ENCODE measurements at places on chromosomes 2 and 18.
A peak's percentile ranks its signal among the peaks of the same experiment; 100 is the strongest.

DNA sequence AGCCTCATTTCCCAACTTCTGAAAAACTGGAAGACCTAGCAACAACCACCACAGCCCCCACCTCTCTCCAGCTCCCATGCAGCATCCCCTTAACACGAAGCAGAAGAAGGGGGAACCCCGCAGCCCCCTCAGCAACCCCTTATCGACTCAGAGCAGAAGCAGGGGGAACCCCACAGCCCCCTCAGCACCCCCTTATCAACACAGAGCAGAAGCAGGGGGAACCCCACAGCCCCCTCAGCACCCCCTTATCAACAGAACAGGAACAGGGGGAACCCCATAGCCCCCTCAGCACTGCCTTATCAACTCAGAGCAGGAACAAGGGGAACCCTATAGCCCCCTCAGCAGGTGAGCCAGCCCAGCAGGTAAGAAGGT is 6.7 kb downstream of the SLC66A2 start:
- no peak for DNase-seq

GRCh38 chr2:178550352-178550751 is 70.1 kb downstream of the PLEKHA3 start:
- no peak for DNase-seq

GRCh38 chr2:54258166-54258565 is 2.1 kb upstream of the TSPYL6 start:
- DNase-seq = no peak

GRCh38 chr2:217631115-217631514 is 371.7 kb downstream of the TNS1 start:
- no peak for DNase-seq

DNA sequence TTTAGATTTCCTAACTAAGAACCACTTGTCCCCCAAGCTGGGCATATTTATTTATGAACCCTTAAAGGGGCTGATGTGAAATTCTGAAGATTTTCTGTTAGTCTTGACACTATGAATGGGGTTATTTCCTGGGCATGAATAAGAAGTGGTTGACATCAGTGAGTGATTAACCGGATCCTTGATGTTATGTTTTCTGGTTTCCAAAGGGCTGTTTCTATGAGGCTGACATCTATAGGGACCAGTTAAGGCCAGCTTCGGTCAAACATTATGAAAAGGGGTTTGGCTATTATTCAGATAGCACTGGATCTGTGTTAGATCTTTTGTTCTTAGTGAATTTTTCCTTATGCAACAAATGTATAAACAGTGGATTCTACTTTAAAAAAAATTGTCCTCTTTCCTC is 443.7 kb upstream of the SPRED2 start:
- no peak for DNase-seq

DNA sequence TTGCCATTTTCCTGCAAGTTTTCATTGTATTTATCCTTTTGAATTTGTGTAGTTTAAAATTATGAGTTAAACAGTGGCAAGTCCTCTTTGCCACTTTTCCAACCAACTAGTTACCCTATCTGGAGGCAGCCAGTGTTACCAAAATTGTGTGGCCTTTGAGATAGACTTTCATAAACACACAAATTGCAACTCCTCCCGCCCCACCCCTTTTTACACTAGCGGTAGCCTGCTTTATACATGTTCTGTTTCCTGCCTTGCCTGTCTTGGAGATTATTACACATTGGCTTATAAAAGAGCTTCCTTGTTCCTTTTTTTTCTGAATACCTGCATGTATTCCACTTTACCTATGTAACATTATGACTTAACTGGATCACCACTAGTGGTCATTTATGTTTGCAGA is 56.5 kb downstream of the RPIA start:
- DNase-seq = no peak

GRCh38 chr18:9876867-9877654 is 8.7 kb upstream of the TXNDC2 start:
- peak; percentile 77 for DNase-seq

- DNase-seq = no peak
Observed at GRCh38 chr2:118496870-118497611, 350.4 kb downstream of the EN1 start.

DNA sequence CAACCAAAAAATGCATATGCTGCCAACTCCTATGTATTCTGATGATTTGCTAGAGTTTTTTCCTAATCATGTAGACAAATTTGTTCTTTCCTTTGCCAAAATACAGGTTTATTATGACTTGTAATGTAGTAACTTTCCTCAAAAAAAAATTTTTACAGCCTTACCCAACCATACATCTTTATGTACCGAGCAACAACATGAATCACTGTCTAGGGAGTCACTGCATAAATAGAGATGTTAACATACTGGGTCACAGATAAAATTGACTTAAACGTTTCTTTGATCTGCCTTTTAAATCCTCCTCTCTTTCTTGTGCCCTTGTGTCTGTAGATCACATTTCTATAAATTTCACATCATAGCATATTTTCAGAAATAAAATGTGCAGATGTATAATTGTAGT is 143.6 kb downstream of the MBD2 start:
- DNase-seq = no peak

DNA sequence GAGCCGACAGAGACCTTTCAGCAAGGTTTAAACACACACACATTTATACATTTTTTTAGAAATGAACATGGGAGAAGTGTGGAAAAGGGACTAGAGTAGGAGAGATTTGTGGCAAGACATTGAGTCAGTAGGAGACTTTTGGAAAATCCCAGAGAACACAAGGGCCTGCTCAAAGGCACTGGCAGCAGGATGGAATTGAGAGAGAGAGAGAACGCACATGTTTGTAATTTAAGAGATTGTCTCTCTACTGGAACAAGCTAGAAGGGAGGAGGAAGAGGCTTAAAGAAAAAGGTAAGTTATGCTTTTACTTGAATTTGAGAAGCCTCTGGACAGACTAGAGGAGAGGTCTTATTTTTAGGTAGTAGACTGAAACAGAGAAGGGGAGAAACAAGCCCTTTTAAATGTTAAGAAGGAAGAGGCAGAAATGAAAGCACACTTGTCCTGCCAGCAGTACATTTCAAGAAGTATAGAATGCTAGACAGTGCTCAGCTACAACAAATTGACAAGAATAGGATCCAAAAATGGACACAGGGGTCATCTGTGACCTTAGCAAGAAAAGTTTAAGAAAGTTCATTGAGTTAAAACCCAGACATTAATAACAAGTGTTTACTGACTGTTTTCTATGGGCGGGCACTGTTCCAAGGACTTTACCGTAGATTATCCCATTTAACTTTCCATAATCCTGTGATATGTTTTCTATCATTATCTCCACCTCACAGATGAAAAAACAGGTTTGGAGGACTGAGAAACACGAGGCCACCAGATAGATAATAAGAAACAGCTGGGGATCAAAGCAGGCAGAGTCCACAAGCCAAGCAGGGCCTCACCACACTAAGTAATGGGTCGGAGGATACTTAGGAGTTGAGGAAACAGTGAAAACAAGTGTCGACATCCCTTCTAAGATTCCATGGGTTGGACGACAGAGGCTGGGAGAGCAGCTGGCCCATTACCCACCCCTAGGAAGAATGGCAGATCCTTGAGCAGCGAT is 306.5 kb upstream of the NRP2 start:
- DNase-seq = no peak

GRCh38 chr2:174929786-174930185 is 75.4 kb downstream of the CHN1 start:
- DNase-seq = no peak

DNA sequence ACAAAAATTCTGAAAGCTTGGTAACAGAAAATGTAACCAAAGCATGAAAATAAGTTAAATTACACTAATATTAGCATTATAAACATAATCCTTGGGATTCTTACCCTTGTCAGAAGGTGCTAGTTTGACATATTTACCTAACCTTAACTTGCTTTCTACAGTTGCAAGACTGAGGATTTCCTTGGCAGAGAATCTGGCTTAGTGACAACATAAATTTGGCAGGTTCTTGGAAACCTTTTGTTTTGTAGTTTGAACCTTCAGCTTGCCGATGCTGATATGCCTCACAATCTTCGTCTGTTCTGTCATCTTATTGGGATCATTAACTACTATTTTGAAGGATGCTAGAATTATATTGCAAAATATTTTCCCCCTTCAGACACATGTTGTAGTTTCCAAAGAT is 3.4 kb downstream of the XIRP2 start:
- DNase-seq = no peak

DNA sequence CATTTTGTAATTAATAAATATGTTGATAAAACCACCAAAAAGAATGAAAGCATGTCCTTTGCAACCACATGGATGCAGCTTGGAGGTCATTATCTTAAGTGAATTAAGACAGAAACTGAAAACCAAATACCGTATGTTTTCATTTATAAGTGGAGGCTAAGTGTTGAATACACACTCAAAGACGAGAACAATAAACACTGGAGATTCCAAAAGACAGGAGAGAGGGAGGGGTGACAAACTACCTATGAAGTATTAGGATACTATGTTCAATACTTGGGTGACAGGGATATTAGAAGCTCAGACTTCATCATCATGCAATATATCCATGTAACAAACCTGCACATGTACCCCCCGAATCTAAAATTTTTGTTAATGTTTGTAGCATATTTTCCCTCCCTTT is 7.0 kb downstream of the ERLEC1 start:
- DNase-seq = no peak

DNA sequence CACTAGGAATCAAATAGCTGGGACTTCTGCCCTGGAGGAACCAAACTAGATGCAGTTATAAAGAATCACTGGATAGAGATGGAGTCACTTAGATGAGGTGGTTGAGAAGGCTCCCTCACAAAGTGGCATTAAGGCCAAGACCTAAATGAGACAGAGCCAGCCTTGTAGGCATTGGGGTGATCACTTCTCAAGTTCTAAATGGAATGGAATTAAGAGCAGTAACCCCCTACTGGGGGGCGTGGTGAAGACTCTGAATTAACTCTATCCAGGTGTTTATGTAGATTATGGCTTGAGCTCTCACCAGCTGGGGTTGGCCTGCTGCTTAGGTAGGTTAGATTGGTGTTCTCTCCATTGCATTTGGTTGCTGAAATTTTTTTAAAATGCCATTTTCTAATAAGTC is 71.3 kb downstream of the TTC27 start:
- no peak for DNase-seq

- DNase-seq = no peak
Observed at GRCh38 chr2:173968551-173968950, 3.4 kb upstream of the SP3 start.

DNA sequence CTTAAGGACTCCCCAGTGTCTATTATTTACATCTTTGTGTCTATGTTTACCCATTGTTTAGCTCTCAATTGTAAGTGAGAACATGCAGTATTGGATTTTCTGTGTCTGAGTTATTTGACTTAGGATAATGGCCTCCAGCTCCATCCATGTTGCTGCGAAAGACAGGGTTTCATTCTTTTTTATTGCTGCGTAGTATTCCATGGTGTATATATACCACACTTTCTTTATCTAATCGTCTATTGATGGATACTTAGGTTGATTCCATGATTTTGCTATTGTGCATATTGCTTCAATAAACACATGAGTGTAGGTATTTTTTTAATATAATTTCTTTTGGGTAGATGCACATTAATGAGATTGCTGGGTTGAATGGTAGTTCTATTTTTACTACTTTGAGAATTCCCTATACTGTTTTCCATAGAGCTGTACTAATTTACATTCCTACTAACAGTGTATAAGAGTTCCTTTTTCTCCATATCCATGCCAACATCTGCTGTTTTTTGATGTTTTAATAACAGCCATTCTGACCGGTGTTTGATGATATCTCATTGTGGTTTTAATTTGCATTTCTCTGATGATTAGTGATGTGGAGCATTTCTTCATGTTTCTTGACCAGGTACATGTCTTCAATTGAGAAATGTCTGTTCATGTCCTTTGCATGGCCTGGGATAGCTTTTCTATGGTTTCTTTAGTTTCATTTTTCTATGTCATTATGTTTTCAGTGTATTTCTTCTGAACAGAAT is 21.8 kb downstream of the MTCL1 start:
- no peak for DNase-seq

DNA sequence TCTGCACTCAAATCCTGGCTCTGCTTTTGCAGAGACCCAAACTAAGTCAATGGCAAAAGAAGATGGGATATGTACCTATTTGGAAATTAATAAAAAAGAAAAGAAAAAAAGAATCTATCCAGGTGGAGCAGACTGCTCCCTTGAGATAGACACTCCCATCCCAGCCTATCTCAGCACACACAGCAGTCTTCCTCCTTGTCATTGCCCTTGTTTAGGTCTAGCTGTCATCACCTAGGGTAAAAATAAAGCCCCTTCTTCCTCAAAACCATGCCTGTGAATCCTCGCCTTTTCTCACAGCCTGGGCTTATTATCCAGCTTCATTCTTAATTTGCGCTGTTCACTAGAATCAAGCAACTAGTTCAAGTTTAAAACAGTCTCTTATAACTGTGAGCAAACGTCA is 30.7 kb upstream of the ACSL3 start:
- no peak for DNase-seq

DNA sequence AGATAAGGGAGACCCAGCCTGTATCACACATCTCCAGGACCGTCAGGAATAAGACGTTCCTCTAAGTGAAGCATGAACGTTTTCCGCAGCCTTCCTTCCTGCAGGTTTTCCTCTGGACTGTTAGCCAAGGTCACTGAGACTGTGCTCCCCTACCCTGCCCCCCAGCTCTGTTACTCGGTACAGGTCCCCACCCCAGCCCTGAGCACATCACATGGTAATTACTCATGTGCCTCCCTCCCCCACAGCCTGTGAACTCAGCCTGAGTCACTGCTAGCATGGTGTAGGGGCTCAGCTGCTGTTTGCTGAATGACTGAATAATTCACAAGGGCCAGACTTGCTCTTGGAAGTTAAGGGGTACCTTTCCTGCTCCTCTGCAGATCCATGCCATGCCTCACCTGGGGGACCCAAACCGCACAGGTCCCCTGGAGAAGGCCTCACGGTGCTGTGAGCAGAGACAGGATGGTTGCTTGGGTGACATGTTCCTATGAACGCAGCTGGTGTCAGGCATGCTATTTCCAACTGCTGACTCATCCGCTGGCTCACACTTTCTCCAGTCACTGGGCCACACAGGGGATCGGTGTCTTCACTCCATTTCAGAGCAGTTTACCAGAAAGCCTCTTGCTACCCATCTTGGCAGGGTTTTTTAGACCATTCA is 88.2 kb downstream of the PLB1 start:
- peak; percentile 51 for DNase-seq

DNA sequence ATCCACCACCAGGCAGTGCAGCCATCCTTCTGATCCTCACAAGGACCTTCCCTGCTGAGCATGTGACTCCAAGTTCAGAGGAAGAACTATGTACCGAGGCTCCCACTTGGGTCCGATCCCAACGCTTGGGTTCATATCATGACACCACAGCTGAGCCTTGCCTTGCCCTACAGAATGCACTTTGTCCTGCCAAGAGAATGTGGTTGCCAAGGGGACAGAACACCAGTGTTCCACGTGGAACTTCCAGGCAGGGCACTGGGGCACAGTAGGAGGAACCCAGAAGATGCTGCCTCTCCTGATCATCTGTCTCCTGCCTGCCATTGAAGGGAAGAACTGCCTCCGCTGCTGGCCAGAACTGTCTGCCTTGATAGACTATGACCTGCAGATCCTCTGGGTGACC is at the start of gene TEX51:
Gene TEX51 (plus strand): TSS at position 255 of the 400 bp plus-strand sequence. CDS start 29 bp downstream, at position 284.
- no peak for DNase-seq

DNA sequence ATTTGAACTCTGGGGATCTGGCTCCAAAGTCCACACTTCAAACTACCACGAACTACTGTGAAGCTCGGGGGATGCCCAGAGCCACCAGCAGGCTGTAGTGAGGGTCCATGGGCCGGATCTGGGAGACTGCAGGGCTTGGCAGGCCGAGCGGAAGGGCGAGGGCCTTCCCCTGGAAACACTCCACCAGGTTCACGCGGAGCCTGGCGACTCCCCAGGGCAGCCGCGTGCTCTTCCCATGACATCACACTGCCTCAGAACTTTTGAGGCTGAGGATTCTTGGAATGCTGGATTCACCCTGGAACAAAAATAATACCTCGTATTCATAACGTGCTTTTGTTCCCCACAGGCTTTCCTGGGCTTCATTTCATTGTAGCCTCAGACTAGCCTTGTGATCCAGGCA is 201.0 kb downstream of the SMAD7 start:
- DNase-seq = no peak

Data from LoVo (cell line).